ENCODE measurements at places on chromosomes 13 and 19.

DNA sequence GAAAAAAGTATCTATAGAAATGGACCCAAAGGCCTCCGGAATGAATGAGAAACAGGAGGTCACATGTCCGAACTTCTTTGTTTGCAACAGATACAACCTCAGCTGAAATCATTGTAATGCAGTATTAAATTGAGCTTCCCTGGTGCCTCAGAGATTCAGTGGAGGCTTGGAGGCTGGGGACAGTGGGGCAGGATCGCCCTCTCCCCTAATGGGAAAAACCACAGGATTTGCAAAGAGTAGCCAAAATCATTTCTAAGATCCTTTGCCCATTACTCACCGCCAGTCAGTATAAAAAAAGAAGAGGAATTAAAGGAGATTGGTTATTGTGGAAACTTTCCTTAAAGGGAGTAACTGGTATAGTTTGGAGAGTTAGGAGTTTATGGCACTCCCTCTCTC lies 30.4 kb upstream of the IRS2 start:
- no peak for DNase-seq

DNA sequence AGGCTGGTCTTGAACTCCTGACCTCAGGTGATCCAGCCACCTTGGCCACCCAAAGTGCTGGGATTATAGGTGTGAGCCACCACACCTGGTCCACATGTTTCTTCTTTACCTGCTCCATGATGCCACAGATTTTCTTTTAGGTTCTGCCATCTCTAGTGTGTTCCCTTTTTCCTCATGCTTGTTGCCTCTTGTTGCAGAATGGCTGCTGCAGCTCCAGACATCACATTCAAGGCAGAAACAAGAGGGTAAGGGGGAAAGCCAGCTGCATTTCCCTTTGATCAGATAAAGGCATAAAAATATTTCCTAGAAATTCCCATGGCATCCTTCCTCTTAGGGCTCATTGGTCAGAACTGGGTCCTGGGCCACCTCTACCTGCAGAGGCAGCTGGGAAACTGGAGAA lies 12.3 kb upstream of the CCDC124 start:
- no peak for DNase-seq

DNA sequence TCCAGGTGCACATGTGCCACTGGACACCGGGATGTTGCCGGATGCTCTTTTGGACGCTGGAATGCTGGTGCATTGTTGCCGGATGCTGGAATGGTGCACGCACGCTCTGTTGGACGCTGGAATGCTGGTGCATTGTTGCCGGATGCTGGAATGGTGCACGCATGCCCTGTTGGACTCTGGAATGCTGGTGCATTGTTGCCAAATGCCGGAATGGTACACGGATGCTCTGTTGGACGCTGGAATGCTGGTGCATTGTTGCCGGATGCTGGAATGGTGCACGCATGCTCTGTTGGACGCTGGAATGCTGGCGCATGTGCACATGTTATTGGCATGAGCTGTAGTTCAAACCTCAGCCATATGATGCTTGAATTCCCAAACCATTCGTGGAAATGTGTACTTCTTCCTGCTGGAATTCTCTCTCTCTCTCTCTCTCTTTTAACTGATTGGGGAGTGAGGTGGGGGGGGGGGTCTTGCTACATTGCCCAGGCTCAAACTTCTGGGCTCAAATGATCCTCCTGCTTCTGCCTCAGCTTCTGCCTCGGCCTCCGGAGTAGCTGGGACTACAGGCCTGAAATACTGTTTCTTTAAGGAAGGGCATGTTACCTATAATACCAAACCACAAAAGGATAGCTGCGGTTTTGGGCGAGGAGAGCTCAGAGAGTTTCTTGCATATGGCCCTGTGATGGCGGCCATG lies 1.2 kb upstream of the MCF2L start:
- no peak for DNase-seq

GRCh38 chr19:41905273-41906002 lies 22.5 kb downstream of the ARHGEF1 start:
- DNase-seq = no peak

GRCh38 chr13:72890546-72890945 lies 108.6 kb downstream of the PIBF1 start:
- DNase-seq = no peak

DNA sequence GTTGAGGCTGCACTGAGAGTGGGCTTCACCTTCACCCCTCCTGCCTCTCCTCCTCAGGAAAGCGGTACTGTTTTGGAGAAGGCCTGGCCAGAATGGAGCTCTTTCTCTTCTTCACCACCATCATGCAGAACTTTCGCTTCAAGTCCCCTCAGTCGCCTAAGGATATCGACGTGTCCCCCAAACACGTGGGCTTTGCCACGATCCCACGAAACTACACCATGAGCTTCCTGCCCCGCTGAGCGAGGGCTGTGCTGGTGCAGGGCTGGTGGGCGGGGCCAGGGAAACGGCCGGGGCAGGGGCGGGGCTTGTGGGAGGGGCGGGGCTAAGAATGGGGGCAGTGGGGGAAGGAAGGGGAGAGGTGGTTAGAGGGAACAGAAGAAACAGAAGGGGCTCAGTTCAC lies 7.5 kb downstream of the CYP2A13 start:
- DNase-seq = no peak

- no peak for DNase-seq
Observed at GRCh38 chr19:31570718-31571117, 221.5 kb upstream of the TSHZ3 start.

DNA sequence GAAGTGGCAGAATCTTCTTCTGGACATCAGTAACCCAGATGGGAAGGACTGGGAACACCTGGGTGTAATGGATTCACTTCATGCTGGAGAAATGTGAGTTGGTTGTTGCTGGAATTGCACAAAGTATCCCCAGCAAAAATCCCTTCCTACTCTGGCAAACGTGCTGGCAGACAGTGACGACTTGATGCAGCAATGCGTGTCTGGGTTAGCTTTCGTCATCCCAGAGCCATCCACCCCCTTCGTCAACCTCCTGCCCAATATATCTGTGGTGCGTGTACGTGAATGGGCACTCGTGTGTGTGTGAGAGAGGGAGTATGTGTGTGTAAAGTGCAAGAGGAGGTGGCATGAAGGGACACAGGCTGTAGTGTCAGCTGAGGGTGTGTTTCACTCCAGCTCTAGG lies 70.9 kb downstream of the TM9SF2 start:
- DNase-seq = no peak

DNA sequence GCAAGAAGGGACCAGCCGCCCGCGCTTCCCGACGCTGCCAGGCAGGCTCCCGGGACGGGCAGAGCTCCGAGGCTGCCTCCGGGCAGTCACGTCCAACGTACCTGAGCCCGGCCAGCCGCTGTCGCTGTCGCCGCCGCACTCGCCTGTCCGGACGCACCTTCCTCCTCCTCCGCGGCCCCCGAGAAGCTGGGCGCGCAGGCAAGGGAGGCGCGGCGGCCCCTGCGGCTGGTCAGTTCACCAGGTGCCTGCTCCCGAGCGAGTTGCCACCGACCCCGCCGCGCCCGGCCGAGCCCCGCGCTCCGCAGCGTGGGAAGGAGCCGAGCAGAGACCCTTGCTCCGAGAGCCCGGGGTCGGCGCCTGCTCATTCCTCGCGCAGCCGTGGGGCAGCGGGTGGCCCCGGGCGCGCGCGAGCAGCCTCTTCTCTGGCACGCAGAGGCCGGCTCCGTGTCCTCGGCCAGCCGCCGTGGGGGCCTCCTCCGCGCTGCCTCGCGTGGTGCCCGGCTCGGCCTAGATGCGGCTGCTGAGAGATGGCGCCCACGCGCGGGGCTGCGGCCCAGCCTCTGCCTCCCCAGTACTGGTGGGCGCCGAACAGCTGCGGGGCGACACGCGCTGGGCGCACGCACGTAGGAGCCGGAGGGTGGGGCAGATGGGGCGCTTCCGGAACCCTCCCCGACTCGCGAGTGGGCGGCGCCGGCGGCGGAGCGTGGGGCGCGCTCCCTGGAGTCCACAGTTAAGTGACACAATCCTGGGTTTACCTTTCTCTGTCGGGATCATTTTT lies 419.4 kb downstream of the UQCRFS1 start:
- no peak for DNase-seq

- DNase-seq = no peak
Observed at GRCh38 chr19:44741841-44742329, 6.6 kb upstream of the BCL3 start.

DNA sequence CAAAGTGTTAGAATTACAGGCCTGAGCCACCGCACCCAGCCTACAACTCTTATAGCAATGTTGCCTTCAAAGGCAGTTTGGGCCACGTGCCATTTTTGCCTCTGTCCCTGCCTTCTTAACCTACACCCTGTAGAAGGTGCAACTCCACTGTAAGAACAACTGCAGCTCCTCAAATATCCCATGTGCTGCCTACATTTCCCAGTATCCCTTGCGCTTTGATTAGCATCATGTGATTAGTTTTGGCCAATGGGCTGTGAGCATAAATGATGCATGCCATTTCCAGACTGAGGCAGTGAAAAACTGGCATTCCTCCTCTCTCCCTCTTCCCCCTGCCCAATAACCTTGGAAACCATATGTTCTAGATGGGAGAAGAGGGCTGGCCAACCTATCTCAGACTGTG lies 75.2 kb upstream of the MRI1 start:
- no peak for DNase-seq

DNA sequence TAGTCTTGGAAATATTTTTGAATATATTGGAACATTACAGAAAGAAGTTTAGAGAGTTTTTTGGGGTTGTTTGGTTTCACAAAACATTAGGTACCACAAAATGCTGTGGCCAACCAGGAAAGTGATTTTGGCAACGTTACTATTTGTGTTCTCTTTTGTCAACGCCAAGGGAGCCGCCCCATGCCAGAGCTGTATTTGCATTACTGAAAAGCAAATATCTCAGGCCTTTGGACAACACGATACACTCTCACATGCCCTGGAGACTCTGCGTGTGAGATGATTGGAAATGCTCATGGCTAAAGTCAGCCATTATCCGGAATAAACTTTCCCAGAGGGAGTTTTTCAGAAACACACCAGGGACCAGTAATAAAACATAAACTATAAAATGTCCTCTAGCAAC lies 324.6 kb downstream of the SHISA2 start:
- no peak for DNase-seq

GRCh38 chr19:19162495-19162894 lies 7.6 kb downstream of the MEF2B start:
- no peak for DNase-seq

DNA sequence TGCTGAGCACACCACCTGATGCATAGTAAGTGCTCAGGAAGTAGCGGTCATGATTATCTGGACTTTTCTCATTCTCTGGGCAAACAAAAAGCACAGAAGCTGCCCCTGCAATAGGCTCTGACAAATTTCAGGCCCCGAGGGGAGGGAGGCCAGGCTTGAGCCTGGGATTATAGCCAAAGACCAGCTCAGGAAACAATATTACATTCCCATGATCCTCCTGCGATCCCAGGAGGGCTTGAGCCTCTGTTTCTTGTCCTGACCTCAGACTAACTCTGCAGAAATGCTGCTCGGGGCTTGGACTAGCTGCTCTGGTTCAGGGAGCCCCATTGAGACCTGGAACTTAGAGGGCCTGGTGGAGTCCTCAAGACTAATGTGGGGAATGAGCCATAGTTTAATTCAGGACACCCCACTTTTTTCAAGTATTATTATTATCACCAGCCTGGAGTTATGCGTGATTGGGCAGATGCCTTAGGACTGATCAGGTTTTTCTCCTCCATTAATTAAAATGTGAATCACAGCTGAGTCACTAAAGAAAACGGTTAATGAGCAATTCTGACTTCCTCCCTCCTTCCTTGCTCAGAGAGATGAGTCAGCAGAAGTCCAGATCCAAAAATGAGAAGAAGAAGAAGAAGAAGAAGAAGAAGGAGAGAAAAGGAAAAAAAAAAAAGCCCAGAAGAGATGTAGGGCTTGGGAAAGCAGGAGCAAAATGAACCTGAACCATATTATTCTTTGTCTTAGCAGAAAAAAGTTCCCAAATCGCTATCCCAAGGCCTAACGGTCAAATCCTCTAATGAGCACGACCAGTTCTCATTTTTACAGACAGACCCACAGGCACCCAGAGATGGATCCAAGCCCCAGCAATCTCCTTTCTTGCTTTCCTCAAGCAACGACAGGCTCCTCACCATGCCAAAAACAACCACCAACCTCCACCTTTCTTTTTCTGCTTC lies 107.2 kb downstream of the CACNA1A start:
- no peak for DNase-seq

DNA sequence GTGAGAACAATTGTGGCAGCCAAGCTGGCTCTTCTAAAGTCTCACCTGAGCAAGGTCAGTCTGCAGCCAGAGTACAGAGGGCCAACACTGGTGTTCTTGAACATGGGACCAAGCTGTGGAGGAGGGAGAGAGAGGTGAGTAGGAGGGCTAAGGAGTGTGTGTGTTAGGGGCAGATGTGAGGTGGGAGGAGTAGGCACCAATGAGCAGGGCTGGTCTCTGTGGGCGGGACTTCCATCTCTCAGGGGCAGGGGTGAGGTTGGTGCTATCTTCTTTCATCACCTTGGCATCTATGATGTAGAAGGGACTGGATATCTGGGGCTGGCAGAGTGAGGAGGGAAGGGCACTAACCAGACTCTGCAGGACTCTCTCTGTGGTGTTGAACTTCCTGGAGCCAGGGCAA lies 72.4 kb downstream of the MBD3L1 start:
- no peak for DNase-seq

DNA sequence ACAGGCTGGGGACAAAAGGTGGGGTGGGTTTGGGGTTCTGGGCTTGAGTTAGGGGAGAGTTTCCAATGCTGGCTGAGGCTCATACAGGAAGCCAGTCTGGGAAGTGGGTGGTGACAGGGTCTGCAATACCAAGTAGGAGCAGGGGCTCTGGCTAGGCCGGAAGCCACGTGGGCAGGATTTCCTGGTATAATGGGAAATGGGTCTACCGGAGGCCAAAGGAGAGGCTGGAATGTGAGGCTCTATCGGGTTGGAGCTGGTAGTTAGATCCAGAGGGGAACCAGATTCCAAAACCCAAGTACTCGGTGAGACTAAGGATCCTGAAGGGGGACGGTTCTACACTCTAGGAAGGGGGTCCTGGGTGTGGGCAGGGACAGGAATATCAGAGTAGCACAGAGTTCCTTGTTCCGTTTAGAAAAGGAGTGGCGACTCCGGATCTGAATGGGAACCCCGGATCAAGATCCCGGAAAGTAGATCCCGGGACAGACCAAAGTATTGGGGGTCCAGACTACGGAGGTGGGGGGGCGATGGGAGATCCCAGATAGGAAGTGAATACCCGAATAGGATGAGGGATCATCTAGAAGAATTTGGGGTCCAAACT lies 802 bp downstream of the CDC37 start:
- no peak for DNase-seq

- DNase-seq = no peak
Observed at GRCh38 chr13:50846861-50847475, 3.5 kb upstream of the DLEU7 start.

GRCh38 chr19:51511353-51511752 lies 9.8 kb upstream of the SIGLEC12 start:
- DNase-seq = no peak

- no peak for DNase-seq
Observed at GRCh38 chr19:18156841-18157464, 4.0 kb downstream of the PIK3R2 start.

DNA sequence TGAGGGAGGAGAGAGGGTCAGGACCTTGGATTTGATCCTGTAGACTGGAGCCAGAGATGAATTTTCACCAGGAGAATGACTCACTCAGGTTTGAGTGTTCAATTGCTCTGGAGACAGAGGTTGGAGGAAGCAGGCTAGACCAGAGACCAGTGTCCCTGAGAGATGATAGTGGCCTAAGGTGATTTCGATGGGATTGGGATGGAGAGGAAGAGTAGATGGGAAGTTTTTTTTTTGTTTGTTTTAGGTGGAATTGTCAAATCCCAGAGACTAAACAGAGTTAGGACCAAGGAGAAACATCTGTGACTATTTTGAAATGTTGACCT lies 2.3 kb downstream of the CEBPG start:
- DNase-seq = no peak

Data from activated CD8-positive, alpha-beta memory T cell treated with anti-CD3 and anti-CD28 coated beads for 4 hours (primary cell).